ENCODE measurements at places on chromosomes 3 and 15.

GRCh38 chr3:66856533-66856932, 141.6 kb upstream of the KBTBD8 start:
- no peak for DNase-seq

DNA sequence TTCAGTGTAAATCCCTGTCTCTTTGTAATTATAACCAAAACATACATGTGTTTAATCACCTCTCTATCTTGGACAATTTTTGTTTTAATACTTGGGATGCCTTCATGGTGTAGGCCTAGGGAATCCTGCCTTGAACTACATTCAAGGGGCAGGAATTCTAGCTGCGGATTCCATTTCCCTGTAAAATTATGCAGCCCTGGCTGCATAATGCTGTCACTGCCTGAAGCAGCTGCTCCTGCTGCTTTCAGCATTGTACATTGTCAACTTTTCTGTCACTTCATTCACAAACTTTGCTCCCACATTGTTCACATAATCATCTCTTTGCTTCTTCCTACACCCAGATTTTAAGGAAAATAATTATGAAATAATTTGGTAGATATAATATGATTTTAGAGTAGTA, 638.7 kb downstream of the RBMS3 start:
- no peak for DNase-seq

DNA sequence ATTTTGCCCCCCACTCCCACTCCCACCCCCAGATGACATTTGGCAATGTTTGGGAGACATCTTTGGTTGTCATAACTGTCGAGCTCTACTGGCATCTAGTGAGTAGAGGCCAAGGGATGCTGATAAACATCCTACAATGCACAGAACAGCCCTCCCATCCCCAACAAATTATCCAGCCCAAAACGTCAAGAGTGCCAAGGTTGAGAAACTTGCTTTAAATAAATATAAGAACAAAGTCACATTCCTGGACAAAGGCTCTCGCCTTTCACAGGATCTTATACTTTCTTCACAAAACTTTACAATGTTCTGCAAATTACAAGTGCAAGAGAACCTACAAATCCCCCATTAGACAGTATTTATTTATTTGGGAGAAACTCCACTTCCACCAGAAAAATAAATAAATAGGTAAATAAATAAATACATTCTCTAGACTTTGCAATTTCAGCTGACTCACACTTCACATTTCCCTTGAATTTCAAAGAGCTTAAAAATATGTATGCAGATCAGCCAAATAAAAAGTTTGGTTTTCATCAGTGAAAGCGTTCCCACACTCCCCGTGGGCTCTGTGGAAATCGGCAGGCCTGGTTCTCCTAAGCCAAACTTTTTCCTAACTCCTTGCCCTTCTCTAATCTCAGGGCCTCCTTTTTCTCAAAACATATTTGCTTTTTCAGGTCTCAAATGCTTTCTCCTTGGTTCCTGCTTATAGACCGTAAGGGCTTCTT, 12.7 kb upstream of the CPA3 start:
- DNase-seq, result no peak

- no peak for DNase-seq
These were observed 98.1 kb upstream of the SNRPN start for GRCh38 chr15:24856397-24857390.

DNA sequence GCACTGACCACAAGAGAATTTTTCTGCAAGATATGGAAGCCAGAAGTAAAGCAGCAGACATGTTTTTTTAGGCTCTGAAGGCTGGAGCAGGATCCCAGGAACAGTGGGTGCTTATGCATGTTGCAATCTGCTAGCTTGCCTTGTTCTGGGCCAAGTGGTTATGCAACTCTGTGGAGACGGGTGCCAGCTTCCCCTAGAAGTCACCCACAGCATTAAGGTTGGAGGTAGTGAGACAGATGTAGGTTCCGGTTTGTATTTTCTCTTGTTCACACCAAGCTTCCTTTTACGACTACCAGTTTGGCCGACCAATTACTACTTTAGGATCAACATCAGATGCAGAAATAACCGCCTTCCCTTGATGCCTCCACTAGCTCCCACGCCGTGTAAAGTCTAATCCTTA, 11.1 kb downstream of the DPH3 start:
- no peak for DNase-seq

DNA sequence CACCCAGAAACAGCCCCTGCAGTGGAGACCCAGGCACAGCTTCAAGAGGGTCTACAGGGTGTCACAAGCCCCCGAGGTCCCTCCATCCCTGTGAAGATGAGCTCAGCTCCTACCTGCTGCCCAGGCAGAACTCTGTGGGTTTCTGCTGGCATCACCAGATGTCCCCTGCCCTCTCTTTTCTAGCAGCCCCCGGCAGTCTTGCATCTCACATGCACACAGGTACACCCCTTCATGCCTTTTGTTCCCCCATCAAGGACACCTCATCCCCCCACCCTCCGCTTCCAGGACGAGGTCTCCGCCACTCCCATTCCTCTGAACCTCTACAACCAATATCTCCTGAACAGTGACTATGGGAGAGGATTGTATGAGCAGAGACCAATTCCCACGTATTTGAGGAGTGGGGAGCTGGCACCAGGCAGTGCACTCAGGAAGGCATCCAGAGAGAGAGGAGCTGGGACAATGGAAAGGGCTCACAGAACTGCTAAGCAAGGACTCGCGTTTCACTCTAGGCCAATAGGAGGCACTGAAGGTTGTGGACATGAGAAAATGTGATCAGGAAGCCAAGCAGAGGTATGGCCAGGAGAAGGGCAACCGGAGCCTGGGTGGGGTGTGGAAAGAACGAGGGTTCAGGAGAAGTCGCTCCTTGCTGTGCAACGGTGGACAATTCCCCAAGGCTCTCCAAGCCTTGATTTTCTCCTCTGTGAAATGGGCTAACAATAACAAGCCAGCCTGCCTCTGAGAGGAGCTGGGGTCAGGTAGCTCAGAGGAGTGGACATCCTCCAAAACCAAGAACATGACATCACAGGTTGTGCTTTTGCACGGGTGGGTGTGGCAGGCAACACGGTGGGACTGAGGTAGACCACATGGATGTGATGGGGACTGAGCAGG, 115.2 kb downstream of the CHSY1 start:
- no peak for DNase-seq

Measured in esophagus squamous epithelium (tissue), 5 donors.